NCI-H2081 (cell line): ENCODE measurements at places on chromosomes 6 and 20.

GRCh38 chr20:1323256-1323655 lies 5.7 kb downstream of the SDCBP2 start:
- DNase-seq, result no peak

GRCh38 chr6:39922821-39923220 lies 11.4 kb downstream of the MOCS1 start:
- no peak for DNase-seq

GRCh38 chr20:33348136-33348937 lies 53.0 kb downstream of the CDK5RAP1 start:
- no peak for DNase-seq

DNA sequence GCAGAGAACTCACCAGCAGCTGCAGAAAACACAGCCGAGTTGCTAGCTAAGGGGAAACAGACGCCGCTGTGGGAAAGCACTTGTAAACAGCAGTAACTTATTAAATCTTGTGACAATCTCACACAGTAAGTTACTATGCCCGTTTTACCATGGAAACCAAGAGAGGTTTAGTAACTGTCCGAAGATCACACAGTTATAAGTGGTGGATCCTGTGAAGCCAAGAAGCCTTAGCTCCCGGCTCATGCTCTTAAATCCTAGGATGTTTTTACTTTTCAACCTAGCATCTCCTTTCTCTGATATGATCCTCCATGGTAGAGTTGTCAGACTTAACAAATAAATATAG lies 1.5 kb upstream of the SULF2 start:
- no peak for DNase-seq

DNA sequence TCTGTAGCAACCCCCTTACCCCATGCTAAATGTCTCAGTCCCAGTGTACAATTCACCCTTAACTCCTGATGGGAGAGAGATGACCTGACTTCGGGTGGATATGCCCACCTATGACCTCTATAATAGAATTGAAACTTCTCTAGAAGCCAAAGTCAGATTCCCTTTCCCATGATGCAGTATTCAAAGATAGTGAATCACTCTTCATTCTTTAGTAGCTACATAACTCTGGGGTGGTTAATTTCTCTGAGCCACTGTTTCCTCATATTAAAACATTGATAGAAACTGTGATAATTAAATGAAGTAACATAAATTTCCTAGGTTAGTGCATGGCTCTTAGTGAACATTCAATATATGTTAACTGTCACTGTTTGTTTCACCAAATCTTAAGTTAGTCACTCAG lies 500.4 kb downstream of the COL12A1 start:
- no peak for DNase-seq

GRCh38 chr6:49551078-49551865 lies 804 bp downstream of the C6orf141 start:
- peak; percentile 33 for DNase-seq

GRCh38 chr20:20092827-20093226 lies 40.5 kb downstream of the CFAP61 start:
- no peak for DNase-seq

DNA sequence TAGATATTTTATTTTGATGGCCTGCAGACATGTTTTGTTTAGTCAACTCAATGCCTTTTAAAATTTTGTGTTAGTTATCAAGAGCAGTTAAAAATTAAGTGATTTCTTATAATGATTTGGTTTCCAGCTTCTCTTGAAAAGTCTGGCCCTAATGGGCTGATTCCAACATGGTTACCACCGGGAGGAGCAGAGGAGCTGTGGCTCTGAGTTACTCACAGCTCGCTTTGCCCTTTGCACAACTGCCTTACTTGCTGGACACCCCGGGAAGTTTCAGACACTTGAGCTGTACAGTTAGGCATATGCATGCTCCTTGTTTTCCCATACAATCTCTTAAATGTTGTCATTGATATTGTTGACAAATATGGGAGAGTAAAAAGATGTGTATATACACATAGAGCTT lies 173.1 kb upstream of the MMS22L start:
- DNase-seq, result no peak

- DNase-seq, result no peak
These were observed 36.8 kb upstream of the ME1 start for GRCh38 chr6:83467620-83468036.

- DNase-seq, result no peak
These were observed 285.4 kb upstream of the CHD6 start for GRCh38 chr20:41903586-41903985.
